ENCODE measurements at places on chromosomes 16 and 17.

GRCh38 chr16:75236736-75237397, 14.6 kb downstream of the BCAR1 start:
- DNase-seq = no peak

GRCh38 chr17:49836111-49837030, 11.5 kb downstream of the TAC4 start:
- DNase-seq = no peak

DNA sequence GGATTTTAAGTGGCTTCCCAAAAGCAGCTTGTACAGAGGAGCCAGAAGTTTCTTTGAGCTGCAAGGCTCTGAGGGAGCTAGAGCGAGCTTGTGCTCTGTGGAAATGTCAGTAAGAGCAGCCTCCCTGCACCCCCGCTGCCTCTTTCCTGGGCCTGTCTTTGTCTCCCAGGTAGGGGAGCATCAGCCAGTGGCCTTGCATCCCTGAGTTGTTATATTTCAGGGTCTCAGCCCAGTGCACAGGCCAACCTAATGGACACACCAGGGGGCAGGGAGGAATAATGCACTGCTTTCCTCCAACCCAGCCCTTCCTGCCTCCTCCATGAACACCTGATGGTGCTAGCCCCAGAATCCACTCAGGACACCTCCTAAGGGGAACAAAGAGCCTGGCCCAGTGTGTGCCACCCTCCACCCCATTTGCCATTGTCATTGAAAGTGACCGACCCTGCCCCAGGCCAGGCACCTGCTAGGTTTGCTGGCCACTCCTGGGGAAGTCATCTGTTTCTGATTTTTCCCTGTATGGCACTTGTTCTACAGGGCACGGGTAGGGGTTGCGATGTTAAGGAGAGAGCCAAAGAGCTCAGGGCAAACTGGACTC, 6.3 kb downstream of the TPPP3 start:
- DNase-seq = no peak

DNA sequence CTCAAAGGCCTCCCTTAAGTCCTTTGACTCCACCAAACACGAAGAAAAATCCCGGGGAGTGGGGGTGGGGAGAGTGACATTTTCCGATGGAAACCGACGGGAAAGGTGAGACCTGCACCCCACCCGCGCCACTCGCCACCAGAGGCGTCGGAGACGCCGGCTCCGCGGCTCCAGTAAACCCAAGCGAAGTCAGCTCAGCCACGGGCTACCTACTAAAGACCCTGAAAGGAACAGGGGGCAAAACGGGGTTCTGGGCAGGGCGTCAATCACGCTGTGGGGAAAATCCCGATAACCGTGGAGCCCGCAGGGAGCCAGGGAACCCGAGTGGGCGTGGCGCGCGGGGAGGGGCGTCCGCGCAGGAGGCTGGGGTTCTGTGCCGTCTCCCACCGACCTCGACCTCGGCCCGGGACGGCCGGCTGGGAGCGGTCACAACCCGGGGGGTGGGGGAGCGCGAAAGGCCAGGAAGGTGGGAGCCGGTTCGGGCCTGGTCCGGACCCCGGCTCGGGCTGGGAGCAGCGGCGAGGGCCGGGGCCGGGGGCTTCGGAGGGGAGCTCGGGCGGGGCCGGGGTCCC, 565 bp downstream of the WDR45B start:
- DNase-seq = peak; percentile 54

DNA sequence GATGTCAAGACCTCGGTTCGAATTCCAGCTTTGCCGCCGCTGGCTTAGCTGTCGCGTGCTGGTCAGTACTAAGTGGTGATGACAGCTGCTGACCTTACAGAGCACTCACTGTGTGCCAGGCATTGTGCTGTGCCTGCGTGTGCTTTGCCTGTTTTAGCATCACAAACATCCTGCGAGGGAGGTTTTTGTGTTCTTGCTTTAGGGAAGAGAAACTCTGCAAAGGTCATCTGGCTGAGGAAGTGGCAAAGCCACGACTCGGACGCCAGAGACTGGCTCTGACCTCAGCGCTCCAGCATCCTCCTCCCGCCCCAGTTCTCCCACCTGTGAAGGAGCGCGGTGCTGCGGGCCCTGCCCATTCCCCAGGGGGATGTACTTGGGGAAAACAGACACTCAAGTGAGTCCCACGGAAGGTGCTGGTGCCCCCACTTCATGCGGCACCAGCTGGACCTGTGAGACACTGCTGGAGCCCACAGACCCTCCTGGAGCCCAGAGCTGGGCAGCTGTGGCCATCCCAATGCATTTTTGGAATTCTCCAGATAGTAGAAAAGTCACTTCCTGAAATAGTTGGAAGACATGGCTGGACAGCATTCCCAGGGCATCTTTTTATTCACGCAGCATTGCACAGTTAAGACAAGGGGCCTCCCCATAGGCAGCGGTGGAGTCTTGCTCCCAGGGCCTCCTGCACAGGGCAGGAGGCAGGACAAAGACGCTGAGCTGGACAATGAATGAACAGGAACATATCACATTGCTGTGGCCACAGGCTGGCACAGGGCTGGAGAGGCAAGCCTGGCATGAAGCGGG, 20.0 kb upstream of the HERPUD1 start:
- DNase-seq = no peak

DNA sequence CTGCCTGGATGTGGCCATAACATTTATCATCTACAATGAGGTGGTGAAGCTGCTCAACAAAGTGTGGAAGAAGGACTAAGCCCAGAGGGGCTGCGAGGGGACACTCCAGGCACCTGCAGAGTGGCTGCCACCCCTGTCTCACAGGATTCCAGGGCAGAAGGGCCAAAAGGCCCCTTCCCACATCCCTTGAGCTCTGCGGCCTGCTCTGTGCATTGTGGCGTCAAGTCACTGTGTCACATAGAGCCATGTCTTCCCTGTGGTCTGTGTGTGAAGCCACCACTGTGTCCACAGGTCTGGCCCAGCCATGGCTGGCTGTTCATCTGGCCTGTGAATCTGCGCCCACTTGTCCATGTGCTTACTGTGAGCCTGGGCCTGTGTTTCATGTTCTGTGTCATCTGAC, 1714.6 kb downstream of the TP53TG3F start:
- DNase-seq = no peak

DNA sequence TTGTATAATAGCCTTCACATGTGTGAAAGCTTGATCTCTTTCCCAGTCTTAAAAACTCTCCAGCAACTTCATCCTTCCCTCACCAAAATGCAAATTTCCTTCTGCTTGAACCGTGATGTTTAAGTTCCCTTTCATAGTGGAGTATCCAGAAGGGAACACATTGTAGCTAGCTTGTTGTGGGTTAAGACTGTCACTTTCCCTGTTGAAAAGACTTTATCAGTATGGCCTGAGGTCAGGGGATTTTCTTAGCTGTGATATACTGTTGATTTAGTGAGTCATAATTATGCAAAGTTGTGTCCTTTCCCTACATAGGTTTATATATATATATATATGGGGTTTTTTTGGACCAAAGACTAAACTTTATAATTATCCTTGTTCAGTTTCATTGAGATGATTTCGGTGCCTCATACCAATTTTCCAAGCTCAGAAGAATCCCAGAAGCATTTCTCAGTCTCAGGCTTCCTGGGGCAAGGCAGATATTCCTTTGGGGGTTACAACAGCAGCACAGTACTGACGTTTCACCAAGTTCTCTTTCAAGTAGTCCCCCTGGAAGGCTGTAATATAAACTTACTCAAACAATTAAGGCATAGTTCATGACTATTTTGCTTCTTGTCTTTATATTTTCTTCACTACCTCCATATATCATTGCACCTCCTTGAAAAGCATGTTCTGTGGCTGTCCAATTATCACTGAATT, 35.7 kb downstream of the ESRP2 start:
- no peak for DNase-seq

DNA sequence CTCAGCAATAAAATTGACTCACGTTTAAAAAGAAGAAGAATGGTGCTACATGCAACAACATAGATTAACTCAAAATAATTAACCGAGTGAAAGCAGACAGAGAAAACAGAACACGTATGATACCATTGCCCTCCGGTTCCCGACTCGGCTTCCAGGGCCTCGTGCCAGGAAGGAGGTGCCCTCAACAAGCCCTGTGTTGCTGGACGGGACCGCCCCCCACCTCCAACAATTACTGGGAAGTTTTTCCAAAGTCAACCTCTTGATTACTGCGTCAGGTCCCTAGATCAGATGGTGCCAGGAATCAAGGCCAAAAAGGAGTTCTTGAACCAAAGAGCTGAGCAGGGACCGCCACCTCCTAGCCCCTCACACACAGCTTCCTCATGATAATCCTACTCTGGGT, 20.4 kb downstream of the DNAH17 start:
- DNase-seq = no peak

DNA sequence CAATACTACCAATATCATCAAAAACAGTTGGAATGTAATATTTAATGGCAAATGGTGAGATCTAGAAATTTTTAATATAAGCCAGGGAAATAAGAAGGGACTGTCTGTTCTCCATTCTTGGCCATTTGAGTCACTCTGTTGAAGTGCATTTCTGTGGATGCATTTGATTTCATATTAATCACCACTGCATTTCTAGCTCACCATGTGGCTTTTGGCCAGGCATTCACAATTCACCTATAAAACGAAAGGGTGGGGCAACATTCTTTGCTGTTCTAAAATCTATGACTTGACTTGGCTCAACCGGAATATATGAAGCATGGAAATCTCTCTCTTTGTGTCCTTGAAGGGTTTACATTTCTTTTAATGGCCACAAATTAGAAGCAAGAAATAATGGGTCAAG, 483.0 kb downstream of the SLC39A11 start:
- DNase-seq = no peak

DNA sequence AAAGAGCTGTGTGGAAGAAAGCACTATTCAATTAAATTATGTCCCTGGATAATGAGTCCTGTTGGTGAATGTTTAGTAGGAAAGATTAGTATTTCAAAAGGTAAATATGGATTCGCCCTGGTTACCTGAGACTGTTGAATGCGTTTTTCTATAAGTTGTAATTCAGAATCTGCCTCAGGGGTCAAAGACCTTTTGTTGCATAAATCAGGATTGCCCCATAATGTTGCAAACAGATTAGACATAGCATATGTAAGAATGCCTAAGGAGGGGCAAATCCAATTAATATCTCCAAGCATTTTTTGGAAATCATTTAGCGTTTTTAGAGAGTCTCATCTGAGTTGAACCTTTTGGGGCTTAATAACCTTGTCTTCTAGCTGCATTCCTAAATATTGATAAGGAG, 70.1 kb upstream of the ARL4D start:
- DNase-seq = no peak

GRCh38 chr16:84593825-84594724, 23.8 kb downstream of the COTL1 start:
- peak; percentile 88 for DNase-seq

DNA sequence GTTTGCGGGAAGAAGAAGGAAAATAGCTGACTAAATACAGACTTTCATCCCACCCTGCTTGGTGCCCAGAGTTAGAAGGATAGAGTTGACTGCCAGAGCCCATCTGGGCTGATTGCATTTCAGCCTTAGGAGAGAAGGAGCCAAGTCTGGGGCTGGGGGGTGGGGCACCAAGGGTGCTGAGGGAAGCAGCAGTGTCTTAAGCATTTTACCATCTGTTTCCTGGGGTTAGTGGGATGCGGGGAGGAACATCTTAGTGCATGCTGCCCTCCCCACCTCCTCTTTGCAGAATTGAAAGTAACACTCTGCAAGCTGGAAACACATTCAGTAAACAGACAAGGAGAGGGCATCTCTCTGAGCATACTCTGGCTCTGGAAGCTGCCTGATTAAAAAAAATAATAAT, 1.5 kb upstream of the ARL5C start:
- DNase-seq = peak; percentile 20

DNA sequence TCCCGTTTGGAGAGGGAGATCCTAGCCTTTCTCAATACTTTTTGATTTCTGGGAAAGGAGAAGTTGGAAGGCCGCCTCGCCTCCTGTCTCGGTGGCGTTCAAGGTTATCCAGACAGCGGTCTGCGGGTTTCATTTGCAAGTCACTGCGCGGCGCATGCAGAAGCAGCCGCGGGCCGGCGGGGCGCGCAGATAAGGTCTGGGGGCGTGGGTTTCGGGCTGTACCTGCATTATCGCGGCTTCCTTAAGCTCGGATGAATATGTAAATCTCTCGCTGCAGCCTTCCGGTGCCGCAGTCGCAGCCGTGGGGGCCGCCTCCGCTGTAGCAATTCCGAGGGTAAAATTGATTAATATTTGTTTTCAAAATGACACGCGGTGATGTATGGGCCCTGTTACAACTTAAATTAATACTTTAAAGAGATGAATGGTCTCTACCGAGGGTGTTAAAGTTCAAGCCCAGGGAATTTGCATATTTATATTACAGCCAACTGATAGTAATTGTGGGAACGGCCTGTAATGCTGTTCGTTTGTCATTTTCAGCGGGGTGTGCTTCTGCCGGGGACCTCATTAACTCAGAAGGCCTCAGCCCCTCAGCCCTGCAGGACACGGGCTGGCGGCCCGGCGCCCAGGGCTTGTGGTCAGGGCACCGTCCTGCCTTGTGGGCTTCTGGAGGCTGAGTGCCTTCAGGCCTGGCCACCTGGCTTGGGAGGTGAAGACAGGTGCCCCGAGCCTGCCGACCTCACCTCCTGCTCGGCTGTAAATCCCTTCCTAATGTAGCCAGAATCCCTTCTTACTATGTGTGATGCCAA, 99.4 kb downstream of the CYLD start:
- DNase-seq = peak; percentile 22

GRCh38 chr16:144797-145252, 6.4 kb upstream of the NPRL3 start:
- no peak for DNase-seq

GRCh38 chr16:79618692-79619050, 18.1 kb upstream of the MAF start:
- DNase-seq = no peak

DNA sequence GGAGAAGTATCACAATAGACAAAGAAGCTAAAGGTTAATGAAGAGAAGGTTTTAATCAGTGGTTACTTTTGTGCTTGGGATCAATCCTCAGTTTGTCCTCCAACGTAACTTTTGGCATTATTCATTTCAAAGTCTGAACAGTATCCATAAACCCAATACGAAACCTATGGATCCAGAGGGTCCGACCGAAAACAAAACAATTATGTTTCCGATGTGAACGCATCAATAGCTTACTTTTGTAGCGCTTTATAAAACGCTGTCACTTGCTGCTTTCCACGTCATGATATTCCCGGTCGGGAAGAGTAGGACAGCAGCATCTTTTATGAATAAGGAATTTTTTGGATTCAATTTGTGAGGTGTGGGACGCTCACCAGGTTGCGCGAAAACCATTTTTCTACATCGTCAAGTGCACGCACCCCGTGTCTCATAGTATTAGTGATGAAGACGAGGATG, 383.8 kb downstream of the ZFHX3 start:
- DNase-seq = no peak

DNA sequence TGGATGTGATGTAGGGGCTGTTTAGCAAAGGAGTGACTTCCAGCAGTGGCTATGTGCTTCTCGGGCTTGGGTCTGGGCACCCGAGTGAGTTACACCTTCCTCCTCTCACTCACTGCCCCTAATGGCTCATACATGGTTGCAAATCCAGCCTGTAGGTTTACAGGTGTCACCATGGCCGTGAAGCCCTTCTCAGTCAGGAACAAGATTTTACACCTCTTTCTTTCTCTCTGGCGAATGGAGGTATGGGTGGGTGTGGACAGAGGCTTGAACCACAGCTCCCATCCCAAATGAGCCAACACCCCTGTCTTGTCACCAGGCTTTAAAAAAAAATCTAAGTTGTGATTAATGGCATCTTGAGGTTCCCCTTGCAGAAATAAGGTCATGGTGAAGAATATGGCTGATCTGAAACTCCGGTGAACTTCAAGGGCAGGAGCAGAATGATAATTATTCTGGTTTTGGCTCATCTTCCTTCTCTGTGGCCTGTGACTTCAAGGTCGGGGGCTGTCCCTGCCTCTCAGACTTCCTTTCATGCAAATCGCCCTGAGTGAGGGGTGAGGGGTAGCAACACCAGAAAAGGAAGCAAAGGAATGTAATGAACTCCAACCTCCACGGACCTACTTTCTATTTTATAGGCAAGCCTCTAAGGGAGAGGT, 331.2 kb downstream of the MAF start:
- DNase-seq = peak; percentile 44

- DNase-seq = no peak
Observed at GRCh38 chr16:29854520-29855100, 8.4 kb downstream of the CDIPT start.
